ENCODE measurements at places on chromosomes 1 and 21. TPM values are rescaled to one million over a fixed set of nuclear protein-coding genes. Genes with fewer than 3 reads are reported as not detected.

- DNase-seq, result no peak
These were observed 2.8 kb upstream of the LYPD8 start for GRCh38 chr1:248758352-248758751.

DNA sequence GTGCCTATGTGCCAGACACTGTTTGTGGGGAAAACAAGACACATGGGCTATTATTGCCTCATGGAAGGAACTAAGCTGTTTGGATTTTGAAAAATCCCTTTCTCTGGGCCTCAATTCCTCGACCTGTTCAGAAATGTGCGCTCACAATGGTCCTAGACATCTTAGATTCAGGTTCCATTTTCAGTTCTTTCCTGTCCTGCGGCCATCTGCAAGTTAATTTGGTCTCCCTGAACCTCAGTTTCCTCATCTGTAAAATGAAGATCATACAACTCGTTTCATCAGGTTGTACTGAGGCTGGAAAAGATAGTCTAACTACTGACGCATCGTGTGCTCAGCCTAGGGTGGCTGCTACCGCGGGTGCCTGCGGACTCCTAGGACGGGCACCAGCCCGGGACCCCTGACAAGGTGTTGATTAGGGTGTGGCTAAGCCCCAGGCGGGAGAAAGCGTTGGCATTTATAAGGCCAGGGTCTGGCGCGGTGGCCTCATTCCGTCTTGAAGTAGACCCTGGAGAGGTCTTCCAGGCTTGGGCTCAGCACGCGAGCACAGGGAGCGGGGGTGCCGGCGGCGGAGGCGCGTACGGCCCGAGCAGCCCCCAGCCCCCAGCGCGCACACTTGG lies 493 bp upstream of the ELOA start:
- no peak for DNase-seq

- no peak for DNase-seq
These were observed 2.9 kb downstream of the MPL start for GRCh38 chr1:43340559-43340958.

Gene MEX3A
- total RNA-seq, result 5.3 TPM

- DNase-seq, result no peak
These were observed 1.0 kb downstream of the DNAJB4 start for GRCh38 chr1:78005755-78006154.

Data from OCI-LY7 (cell line).